ENCODE measurements at places on chromosomes 16 and 17.
A peak's percentile ranks its signal among the peaks of the same experiment; 100 is the strongest.

DNA sequence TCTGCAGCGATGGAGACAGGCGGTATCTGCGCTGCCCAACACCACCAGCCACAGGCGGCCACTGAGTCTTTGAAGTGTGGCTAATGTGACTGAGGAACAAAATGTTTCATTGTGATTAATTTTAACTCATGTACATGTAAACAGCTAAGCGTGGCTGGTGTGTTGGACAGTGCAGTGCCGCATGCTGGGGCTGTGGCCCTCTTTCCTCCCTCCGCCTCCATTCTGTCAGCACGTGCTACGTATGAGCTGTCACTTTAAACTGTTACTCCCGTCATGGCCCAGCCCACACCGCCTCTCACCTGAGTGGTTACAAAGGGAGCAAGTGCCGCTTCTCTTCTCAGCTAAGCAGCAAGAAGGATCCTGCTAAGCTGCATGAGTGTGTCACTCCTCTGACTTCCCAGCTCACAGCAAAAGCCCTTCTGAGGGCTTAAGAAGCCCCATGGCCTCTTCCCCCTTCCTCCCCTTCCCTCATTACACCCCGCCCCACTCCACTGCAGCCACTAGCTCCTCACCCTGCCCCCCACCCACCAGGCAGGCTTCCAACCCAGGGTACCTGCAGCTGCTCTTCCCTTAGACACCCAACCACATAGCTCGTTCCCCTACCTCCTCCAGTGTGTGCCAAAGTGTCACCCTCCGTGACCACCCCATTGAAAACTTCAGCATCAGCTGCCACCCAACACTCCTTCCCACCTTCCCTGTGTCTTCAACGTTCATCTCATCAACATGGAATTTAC, 15.0 kb downstream of the HASPIN start:
- H3K4me3 ChIP-seq: no peak overlapping the region
- no peak for DNase-seq
- H3K36me3 ChIP-seq: no peaks in the 10 kb centered on the region
- H3K27ac ChIP-seq: no peak overlapping the region
- peaks cover 10% of the 10 kb centered on the region for H3K4me1 ChIP-seq
- no peaks in the 10 kb centered on the region for H3K27me3 ChIP-seq

DNA sequence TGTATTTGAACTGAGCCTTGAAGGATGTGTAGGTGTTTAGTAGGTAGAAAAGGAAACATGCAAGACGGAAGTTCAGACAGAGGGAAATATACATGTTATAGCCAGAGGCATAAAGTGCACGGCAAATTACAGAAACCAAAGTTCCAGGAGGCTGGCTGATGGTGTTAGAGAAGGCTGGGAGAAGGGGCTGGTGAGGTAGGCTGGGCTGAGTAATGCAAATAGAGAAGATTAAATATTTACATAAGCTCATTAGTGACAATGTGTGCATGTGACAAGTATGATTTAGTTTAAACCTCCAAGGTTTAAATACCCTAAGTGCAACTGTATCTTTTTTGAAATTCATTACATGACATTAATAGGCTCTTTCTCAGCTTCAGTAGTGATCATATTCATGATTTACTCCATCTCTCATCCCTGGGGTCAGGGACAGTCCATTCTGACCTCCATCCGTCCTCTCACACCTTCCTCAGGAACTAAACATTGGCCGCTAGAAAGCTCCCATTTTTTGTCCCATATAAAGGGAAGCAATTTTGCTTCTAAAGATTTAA, 399.8 kb upstream of the SALL1 start:
- no peaks in the 10 kb centered on the region for H3K27me3 ChIP-seq
- DNase-seq: no peak
- H3K27ac ChIP-seq: no peak overlapping the region
- no peaks in the 10 kb centered on the region for H3K4me1 ChIP-seq
- H3K36me3 ChIP-seq: no peaks in the 10 kb centered on the region
- H3K4me3 ChIP-seq: no peak overlapping the region

- H3K27ac ChIP-seq: no peak overlapping the region
- no peak overlapping the region for H3K4me3 ChIP-seq
- H3K4me1 ChIP-seq: no peaks in the 10 kb centered on the region
Observed at GRCh38 chr17:9987779-9988585, 82.9 kb upstream of the RCVRN start.

- H3K27ac ChIP-seq: no peak overlapping the region
- DNase-seq: no peak
- H3K4me3 ChIP-seq: no peak overlapping the region
- H3K36me3 ChIP-seq: no peaks in the 10 kb centered on the region
- H3K4me1 ChIP-seq: no peaks in the 10 kb centered on the region
Observed at GRCh38 chr17:10392880-10393279, 20.1 kb upstream of the MYH13 start.

GRCh38 chr17:5055543-5055942, 20.3 kb upstream of the SLC52A1 start:
- H3K36me3 ChIP-seq: no peaks in the 10 kb centered on the region
- H3K27me3 ChIP-seq: no peaks in the 10 kb centered on the region
- H3K27ac ChIP-seq: peak overlapping the region; percentile 56
- DNase-seq: no peak
- no peak overlapping the region for H3K4me3 ChIP-seq
- H3K4me1 ChIP-seq: no peaks in the 10 kb centered on the region

DNA sequence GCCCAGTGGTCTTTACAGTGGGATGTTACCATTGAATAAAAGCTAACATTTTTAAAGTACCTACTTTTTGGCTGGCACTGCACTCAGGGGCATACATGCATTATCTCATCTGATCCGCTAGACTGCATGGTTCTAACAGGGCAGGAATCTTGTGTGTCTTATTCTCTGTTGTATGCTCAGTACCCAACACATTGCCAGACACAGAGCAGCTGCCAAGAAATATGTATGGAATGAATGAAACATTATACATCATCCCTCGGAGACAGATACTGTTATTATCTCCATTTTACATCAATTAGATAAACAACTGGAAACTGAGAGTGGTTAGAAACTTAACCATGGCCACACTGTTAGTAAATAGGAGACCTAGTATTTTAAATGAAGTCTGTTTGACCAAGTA, 74.1 kb upstream of the CDH11 start:
- no peak overlapping the region for H3K27ac ChIP-seq
- no peak for DNase-seq
- H3K36me3 ChIP-seq: no peaks in the 10 kb centered on the region
- no peaks in the 10 kb centered on the region for H3K27me3 ChIP-seq
- H3K4me1 ChIP-seq: no peaks in the 10 kb centered on the region

GRCh38 chr16:50247123-50247905, 19.0 kb upstream of the ADCY7 start:
- no peaks in the 10 kb centered on the region for H3K36me3 ChIP-seq
- H3K27me3 ChIP-seq: peaks cover 4% of the 10 kb centered on the region
- H3K27ac ChIP-seq: no peak overlapping the region
- no peak overlapping the region for H3K4me3 ChIP-seq

DNA sequence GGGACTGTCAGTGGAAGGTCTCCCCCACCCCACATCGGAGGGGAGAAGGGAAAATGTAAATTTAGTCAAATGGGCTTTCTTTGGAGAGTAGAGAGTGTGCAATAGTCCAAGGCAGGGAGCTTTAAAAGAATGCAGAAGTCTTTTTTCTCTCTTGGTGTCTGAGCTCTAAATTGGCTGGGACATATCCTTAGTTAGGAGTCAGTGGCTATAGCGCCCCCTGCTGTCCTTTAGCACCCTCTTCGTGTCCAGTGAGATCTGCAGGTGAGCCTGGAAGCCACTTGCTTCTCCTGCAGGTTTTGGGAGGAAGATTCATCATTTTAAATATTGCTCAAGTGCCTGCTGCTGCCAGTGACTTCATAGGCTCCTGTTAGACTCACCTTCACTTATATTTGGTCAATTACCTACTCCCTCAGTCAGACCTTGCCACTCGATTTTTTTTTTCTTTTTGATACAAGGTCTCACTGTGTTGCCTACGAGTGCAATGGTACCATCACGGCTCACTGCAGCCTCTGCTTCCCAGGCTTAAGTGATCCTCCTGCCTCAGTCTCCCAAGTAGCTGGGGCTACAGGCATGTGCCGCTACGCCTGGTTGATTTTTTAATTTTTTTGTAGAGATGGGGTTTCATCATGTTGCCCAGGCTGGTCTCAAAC, 174.8 kb downstream of the PRKCB start:
- H3K4me1 ChIP-seq: no peaks in the 10 kb centered on the region
- H3K4me3 ChIP-seq: no peak overlapping the region
- H3K36me3 ChIP-seq: no peaks in the 10 kb centered on the region
- H3K27me3 ChIP-seq: no peaks in the 10 kb centered on the region
- peak; percentile 77 for DNase-seq

DNA sequence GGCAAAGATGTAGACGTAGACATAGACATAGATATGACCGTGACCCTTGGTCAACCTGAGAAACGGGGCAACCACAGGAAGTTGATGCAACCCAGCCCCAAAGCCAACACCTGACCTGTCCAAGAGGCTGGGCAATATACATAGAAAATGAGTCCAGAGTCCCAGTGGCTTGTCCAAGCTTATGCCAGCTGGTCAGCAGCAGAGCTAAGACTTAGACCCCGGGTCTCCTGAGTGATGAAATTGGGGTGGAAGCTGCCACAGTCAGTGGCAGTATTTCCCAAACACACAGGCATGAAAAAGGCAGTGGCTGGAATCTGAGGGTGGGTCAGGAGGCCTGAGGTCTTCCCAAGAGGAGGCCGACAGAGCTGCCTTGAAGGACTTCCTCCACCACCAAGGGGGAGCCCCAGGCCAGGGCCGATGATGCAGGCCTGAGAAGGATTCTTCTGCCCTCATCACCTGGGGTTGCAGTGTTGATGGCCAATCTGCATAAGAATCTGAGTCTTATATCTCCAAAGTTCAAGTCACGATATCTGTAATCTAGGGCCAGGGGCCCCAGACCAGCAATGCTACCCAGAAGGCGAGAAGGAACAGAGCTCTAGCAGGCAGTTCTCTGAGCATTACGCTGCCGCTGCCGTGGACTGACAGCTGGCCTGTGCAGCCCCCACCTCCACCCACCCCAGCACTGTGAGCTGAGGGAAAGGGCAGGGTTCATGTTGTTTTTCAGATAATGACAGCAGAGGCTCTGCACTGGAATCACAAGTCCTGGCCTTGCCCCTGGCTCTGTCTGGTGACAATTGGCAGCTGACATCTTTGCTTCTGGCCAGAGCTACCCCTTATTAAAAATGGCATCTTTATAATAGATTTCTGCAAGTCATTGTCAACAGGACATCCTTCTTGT, 72.7 kb downstream of the GNAO1 start:
- H3K27ac ChIP-seq: no peak overlapping the region
- no peaks in the 10 kb centered on the region for H3K27me3 ChIP-seq
- no peaks in the 10 kb centered on the region for H3K36me3 ChIP-seq
- H3K4me1 ChIP-seq: peaks cover 7% of the 10 kb centered on the region
- no peak for DNase-seq

- H3K27me3 ChIP-seq: peaks cover 75% of the 10 kb centered on the region
- no peak overlapping the region for H3K4me3 ChIP-seq
- H3K27ac ChIP-seq: no peak overlapping the region
- H3K36me3 ChIP-seq: no peaks in the 10 kb centered on the region
- DNase-seq: no peak
- peaks cover 16% of the 10 kb centered on the region for H3K4me1 ChIP-seq
Observed at GRCh38 chr17:21378553-21378952, 2.4 kb downstream of the KCNJ12 start.
